ENCODE measurements at places on chromosomes 2 and 18.
A peak's percentile ranks its signal among the peaks of the same experiment; 100 is the strongest.

GRCh38 chr2:216560838-216561270 lies 62.2 kb downstream of the RPL37A start:
- peak; percentile 89 for DNase-seq

DNA sequence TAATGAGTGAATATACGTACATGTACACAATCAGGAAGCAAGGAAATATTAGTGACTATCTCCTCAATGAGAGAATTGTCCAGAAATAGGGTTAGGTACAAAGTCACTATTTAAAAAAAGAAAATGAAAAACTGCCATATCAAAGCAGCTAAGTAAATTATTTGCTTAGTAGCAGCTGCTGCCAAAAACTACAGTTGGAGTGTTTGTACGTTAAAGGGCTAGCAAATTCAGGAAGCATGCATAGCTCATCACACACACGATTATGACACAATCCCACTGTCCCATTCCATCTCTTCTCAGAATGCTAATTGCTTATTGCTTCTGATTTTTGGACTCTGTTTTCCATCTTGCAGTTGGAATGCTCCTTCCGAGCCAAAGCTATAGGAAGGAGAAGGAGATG lies 2012.5 kb upstream of the LRRTM1 start:
- DNase-seq, result no peak

- no peak for DNase-seq
These were observed 240.2 kb upstream of the TANK start for GRCh38 chr2:160920061-160920460.

GRCh38 chr2:205660521-205661124 lies 21.7 kb upstream of the NRP2 start:
- peak; percentile 98 for DNase-seq

DNA sequence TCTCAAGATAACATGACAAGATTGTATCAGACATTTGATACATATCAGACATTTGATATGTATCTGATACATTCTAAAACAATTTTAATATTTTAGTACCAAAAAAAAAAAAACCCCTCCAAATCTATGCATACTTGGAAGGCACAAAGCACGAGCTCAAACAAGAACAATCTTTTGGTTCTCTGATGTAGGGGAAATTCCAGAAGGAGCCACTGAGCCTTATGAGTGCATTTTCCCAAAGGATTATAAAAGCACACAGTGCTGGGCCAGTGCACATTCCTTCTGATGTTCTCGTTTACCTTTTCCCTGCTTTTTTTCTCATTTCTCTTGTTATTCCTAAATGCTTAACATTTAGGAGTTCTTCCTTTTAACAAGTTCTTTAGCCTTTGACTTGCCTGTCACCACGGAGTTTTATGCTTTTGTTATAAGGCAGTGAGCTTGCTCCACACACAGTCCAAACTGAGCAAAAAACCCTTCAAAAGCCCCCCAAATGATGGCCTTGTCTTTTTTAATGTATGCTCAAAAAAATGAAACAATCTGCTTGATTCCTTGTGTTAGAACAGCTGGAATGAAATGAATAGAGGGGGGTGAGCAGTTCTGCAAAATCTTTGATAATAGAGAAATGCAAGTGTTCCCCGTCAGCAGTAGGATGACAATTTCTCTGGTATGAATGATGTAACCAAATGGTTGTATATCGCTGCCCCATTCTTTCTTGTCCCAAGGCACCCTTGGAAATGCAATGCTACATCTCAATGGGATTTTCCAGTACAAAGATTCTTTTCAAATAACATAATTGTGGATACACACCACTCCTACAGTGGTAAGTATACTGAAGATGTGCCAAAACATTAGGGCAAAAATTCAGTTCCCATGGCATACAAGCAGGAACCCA lies 597.2 kb upstream of the ZEB2 start:
- DNase-seq, result no peak

- DNase-seq, result no peak
These were observed 329.6 kb upstream of the ACVR2A start for GRCh38 chr2:147515213-147515612.

- peak; percentile 4 for DNase-seq
These were observed 102.8 kb upstream of the MAP2 start for GRCh38 chr2:209321076-209321475.

DNA sequence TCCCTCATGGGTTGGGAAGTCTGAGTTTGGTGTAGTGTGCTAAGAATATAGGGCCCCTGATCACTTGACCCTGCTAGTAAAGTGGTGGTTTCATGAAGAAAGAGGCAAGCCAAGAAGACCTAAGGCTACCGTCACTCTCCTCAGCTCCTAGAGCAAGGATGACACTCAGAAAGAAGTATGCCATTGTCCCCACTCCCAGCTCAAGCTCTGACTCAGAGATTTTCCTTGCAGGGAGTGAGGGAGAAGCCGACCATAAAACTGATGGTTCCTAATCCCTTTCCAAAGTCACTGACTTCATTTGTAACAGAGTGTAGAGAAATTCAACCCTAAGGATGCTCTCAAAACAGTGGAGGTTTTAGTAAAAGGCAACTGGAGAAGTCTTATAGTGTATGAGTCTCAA lies 80.9 kb downstream of the ICA1L start:
- DNase-seq, result peak; percentile 30

- DNase-seq, result no peak
These were observed 7.1 kb downstream of the SCLY start for GRCh38 chr2:238067939-238068338.

DNA sequence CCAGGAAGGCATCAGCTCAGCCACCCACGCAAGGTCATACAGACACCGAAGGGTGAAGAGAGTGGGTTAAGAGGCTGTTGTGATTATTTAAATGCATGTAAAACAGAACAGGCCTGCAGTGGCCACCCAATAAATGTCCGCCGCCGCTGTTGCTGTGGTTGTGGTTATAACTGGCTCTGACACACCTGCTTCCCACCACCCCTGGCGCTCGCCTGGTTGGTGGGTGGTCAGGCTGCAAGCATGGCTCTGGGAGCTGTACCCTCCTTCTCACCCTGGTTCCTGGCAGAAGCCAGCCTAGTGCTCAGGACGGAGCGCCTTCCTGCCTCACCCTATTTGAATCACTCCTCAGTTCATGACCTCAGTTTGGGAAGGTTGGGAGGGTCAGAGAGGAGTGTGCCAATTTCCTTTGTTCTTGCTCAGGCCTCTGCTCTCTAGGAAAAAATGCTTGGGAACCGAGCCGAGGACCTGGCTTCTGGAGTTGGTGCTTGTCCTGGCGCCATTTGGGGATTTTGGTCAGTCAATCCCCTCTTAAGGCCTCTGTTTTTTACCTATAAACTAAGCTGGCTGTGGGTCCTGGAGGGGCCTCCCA lies 5.3 kb upstream of the CRYBA2 start:
- no peak for DNase-seq

- DNase-seq, result no peak
These were observed 20.2 kb downstream of the LGALSL start for GRCh38 chr2:64474121-64474571.

GRCh38 chr2:169240405-169240804 lies 121.9 kb downstream of the LRP2 start:
- DNase-seq, result no peak

GRCh38 chr18:8450013-8450412 lies 159.2 kb upstream of the RAB12 start:
- DNase-seq, result peak; percentile 24

- DNase-seq, result peak; percentile 41
These were observed 40.6 kb upstream of the RFX8 start for GRCh38 chr2:101515477-101515876.

DNA sequence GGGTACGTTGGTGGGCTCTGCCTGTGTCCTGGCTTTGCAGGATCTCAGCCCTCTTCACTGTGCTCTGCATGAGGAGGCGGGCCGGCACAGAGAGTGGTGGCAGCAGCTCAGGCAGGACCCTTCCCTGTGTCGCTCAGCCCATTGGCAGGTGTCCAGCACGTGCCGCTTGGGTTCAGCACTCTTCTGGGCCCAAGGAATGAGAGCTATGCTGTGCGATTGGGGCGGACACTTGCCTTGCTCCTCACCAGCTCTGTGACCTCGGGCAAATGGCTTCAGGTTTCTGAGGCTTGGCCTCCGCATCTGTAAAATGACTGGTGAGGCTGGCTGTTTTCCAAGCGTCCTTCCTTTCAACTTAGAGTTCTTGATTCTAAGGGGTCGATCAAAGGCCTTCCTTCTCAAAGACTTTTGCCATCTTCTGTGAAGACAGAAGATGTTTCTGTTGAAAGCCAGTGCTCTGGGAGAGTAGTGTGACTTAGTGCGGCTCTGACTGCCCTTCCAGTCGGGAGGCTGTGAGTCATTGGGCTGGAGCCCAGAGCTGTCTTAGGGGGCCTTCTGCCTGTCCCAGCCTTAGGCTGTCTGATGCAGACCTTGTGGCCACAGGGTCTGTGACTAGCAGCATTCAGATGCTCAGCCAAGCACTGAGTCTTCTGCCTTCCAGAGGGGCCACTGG lies 35.6 kb downstream of the GLI2 start:
- DNase-seq, result peak; percentile 98

GRCh38 chr2:174914853-174915760 lies 90.1 kb downstream of the CHN1 start:
- peak; percentile 46 for DNase-seq

DNA sequence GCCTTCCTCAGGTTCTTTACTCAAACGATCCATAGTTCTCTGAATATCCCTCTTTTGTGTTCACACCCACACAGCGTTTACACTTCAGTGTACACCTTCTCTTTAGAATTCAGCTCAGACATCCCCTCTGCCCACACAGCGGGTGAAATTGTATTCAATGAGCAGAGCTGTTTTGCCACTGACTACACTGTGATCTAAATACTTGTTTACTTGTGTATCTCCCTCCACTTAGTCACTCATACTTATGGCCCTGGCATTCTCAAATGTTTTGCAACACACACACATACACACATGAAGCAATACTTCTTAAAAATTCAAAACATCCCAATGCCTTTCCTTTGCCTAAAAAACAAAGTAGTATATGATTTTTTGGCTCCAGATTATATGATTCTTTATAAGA lies 297.1 kb downstream of the TMX3 start:
- peak; percentile 62 for DNase-seq

GRCh38 chr2:205043285-205043684 lies 498.0 kb downstream of the PARD3B start:
- DNase-seq, result no peak

DNA sequence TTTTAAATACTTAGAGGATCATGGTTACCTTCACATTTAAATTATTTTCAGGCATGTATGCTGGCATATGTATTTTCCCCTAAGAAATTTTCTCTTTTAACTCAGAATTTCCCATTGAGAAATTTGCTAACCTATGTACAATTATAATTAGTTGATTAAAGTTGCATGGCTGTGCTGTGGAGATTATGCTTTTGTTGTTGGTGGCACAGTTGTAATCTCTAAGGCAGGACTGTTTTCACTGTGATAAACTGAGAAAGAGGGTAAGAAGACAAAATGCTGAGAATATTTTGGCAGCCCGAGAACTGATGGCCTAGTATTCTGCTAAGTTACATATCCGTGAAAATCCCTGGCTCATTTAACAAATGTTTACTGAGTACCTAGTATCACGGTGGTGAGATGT lies 1.4 kb downstream of the VRK2 start:
- no peak for DNase-seq

- DNase-seq, result peak; percentile 2
These were observed 46.5 kb upstream of the EPG5 start for GRCh38 chr18:46013484-46014189.

GRCh38 chr18:6405237-6406074 lies 9.3 kb downstream of the L3MBTL4 start:
- peak; percentile 8 for DNase-seq

- no peak for DNase-seq
These were observed 126.0 kb upstream of the CHST9 start for GRCh38 chr18:27311114-27311513.

All from EH (cell line).